ENCODE measurements at places on chromosomes 7 and 10.

- no peak for DNase-seq
These were observed 32.9 kb downstream of the SHTN1 start for GRCh38 chr10:116972131-116972530.

DNA sequence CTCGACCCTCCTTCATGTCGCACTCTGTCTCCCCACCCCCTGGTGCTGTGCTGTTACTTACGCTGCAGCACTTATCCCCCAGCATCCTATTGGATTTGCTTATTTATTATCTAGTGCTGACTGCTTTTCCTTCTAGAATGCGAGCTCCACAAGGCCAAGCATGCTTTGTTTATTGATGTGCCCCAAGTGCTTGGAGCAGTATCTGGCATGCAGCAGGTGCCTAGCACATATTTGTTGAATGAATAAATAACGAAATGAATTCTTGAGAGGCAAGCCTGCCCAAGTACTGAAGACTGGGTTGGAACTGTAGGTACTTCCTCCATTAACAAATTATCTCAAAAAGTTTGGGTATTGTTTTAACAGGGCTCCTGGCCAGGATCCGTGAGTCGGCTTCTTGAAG is 24.8 kb upstream of the ZNF32 start:
- DNase-seq, result no peak

DNA sequence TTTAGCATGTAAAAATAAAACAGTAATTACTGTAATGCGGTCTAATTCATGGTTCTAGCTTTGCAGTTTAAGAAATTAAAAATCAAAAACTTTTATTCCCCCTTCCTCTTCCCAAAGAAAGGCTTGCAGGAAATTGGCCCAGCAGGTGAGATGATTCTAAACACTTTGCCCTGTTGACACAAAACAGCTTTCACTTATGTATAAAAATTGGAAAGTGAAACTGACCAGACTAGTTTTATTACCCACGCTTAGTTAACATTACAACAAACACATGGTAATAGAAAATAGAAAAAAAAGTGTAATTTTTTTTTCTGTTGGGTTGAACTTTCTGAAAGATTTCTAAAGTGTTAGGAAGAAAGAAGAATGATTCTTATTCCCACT is 1.2 kb upstream of the CCDC6 start:
- no peak for DNase-seq

- DNase-seq, result no peak
These were observed 282.7 kb upstream of the ZNF32 start for GRCh38 chr10:43931308-43931930.

- no peak for DNase-seq
These were observed 45.9 kb downstream of the C10orf71 start for GRCh38 chr10:49344840-49345239.

GRCh38 chr7:27950123-27950522 is 210.2 kb downstream of the TAX1BP1 start:
- DNase-seq, result no peak

- DNase-seq, result no peak
These were observed 84.8 kb upstream of the PHF14 start for GRCh38 chr7:10888861-10889260.

DNA sequence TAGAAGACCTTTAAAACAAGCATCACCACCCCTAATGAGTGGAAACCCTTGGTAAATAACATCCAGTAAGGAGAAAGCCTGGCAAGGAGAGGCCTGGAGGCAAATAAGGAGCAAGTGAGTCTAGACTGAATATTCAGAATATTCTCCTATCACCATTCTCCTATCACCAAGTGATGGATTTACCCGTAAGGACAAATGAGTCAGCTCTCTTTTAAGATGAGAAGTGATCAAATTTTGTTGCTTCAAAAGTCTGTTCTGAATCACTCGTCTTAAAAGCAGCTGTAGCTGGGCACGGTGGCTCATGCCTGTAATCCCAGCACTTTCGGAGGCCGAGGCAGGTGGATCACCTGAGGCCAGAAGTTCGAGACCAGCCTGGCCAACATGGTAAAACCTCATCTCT is 28.4 kb downstream of the KIAA1549 start:
- no peak for DNase-seq

- no peak for DNase-seq
These were observed 154.7 kb upstream of the CDK1 start for GRCh38 chr10:60623627-60624026.

DNA sequence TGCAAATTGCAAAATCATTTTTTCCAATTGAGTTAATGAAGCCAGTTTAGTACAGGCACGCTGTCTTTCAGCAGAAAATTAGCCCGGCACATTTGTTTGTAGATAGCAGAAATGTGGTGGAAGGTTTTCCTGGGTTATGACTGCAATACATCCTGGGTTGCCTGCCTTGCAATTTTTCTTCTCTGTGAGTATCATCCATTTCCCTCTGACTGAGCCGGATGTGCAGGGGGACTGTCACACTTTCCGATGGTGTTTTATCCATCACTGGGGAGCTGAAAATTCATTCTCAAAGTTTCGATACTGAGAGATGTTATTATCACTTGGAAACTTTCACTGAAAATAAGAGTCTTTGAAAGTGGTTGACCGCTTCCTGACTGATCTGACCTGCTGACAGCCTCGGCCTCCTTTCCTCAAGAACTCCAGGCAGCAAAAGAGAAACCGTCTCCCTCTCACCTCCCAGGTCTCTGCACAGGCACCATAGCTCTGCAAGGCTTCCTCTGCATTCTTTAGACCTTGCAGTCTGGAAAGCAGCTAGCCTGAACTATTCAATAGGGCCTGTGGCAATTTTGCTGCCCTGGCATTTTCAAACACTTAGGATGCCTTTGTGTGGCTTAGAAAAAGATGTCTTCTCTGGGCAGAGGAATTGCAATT is 320.8 kb upstream of the NRP1 start:
- no peak for DNase-seq

All from femur (tissue), 1 donor.